ENCODE measurements at places on chromosomes 6 and 20.
A peak's percentile ranks its signal among the peaks of the same experiment; 100 is the strongest.

GRCh38 chr20:3472105-3472504, 1.3 kb downstream of the ATRN start:
- DNase-seq, result peak; percentile 34

DNA sequence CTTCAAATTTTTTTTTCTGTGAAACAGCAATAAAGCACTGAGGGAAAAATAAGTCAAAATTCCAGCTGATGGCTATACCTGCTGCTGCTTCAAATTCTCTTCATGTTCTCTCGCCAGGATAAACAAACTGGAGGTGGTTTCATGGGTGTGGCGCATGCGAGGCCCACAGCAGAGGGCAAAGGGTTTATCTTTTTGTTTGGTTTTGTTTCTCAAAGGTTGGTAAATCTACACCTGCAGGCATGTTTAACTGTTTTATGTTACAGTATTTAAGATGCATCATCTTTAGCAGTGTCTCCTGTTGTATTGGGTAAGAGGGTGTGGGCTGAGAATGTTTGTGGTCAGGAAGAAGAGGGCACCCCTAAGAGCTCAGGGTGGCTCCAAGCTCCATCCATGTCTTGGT, 342.2 kb downstream of the CDH26 start:
- no peak for DNase-seq

DNA sequence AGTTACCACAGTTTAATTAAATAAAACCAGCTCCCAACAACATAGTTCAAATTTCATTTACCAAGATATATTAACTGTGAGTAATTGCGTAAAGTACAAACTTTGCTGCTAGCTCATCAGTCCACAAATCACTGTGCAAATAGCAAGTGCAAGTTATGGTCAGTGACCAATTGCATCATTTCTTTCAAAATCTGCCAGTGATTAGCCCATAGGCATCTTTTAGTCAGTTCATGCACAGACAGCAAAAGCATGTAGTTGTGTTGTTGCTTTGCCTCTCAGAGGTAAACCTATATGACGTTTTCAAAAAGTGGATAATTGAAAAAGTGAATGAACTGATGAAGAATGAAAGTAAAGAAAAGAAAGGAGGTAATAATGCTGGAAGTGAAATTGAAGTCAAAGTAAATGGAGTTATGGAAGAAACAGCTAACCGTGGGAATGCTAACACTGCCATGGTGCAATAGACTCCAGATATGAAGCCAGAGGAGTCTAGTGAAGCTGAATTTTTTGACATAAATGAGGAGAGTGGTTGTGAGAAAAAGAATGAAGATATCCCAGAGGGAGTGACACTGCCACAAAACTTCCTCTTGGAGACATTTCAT, 36.5 kb downstream of the ENPP1 start:
- DNase-seq, result no peak

DNA sequence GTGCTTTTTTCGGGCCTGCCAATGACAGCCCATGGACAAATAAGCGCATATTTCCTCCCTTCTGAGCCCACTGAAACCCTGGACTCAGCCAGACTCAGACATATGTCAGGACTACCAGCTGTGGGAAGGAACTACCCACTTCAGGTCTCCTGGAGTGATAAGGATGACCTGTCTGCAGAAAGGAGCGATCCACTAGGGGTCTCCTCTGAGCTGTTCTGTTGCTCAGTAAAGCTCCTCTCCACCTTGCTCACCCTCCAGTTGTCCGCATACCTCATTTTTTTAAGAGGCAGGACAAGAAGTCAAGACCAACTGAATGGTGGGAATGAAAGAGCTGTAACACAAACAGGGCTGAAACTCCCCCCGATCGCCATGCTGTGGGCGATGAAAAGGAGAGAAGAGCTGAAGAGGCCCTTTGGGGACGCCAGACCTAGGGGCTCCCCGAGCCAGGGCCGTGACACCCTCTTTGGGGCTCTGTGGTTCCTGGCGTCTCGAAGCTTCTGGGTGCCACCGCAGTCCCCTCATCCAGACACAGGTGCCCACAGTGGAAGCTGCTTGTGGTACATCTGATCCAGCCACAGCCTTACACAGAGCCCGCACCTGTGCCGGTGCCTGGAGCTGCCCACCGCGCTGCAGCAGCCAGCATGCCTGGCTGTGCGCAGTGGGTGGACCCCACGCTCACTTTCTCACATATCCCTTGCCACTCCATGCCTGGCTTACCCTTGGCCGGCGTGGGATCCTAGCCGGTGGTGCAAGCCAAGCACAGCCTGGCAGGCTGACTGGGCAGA, 68.8 kb downstream of the EYS start:
- peak; percentile 39 for DNase-seq

DNA sequence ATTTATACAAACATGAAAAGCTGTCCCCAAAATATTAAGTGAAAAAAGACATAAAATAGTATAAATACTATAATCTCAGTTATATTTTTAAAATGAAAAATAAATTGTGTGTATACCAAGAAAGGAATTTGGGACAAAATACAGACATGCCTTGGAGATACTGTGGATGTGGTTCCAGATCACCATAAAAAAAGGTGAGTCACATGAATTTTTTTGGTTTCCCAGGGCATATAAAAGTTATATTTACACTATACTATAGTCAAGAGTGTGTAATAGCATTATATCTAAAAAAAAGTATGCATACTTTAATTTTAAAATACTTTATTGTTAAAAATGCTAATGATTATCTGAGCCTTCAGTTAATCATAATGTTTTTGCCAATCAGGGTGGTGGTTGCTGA, 17.4 kb upstream of the SDHAF4 start:
- DNase-seq, result no peak

DNA sequence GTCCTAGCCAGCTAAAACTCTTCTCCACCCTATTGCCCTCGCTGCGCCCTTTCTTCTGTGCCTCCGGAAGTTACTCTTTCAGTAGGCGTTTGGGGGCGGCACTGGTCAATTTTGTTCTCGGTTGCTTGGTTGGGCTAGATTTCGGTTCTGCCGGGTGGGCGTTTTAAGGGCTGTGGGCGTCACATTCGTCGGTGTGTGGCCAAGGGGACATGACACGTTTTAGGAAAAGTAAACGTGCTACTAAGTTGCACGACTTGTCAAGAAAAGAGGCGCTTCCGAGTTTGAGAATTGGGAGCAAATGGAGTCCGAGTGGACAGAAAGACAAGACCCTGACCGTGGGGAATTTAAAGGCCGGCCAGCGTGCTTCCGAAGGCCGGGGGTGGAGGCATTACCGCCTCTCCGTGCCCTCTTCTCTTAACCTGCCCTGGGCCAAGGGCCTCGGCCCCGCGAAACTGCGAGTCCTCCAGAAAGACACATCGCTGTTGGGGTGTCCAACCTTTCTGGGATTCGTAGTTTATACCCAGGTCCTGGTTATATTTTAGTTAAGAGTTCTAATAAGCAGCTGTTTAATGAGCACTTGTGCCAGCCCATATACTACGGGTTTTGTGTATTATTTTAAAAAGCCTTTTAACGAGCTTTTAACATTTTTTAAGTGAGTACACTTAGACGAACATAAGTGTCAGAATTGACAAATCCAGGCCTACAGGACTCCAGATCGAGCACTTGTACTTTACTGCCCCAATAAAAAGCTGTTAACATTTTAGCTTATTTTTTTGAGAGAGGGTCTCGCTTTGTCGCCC, 664 bp upstream of the BAG6 start:
- peak; percentile 97 for DNase-seq

GRCh38 chr6:30394139-30394538, 49.2 kb downstream of the RPP21 start:
- DNase-seq, result no peak

GRCh38 chr20:50845566-50846215, 50.8 kb downstream of the BCAS4 start:
- no peak for DNase-seq

DNA sequence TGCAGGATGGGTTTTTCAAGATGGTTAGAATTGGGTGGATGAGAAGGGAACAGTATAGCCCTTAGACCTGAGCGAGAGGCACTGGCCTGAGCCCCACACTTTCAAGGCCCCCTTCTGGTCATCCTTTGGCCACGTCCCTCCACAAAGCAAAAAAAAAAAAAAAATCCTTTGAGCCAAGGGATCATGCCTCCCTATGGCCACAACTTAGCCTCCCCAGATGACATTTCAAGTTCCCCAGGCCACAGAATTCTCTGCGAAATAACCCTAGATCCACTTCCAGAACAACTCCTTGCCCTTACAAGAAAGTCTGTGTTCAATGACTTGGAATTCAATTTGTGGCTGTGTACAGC, 30.4 kb downstream of the ELOVL2 start:
- no peak for DNase-seq

- no peak for DNase-seq
These were observed 34.4 kb upstream of the ARHGAP18 start for GRCh38 chr6:129744201-129744879.

- peak; percentile 27 for DNase-seq
These were observed 68.6 kb upstream of the FYN start for GRCh38 chr6:111941686-111942330.

DNA sequence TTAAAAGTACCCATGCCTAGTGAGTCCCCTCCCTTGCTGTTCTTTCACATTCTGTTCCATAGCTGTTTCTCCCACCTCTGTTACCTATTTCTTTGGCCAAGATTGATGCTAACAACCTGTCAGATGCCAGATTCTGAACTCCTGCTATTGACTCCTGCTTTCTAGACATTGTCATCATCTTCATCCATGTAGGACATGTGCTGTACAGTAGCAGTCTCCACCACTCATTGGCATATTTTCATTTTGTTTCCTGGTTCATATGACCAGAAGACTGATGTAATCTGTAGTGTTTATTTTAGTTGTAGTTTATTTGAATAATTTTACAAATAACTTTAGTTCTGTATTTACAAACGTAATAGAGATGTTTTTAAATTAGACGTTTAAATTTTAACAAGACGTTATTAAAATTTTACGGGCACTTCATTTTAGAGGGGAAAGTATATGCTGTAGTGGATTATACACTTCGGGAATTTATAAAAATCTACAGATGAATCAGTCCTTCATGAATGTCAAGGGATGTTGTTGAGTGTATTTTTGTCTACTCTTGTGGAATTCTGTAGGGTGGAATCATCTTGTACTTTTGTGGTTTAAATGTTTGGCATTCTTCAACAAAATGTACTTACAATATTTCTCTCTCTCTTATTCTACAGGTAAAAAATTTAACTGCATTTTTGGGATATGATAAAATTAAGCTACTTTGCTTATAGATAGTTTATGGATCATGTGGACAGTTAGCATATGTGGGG, 34.1 kb downstream of the TRMT11 start:
- DNase-seq, result no peak

DNA sequence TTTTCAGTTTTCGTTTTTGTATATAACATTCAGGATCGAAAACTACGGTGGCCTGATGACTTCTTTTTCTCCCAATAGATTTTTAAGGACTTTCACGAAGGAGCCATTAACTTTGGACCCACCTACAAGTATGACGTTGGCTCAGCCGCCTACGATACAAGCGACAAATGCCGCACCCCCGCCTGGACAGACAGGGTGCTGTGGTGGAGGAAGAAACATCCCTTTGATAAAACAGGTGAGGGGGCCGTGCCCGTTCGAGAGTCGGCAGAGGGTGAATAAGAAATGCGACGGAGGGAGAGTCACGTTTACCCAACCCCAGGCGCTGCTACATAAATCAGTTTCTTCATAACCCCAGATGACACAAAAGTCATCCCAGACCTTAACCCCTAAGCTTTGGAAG, 91.5 kb downstream of the SERAC1 start:
- no peak for DNase-seq

DNA sequence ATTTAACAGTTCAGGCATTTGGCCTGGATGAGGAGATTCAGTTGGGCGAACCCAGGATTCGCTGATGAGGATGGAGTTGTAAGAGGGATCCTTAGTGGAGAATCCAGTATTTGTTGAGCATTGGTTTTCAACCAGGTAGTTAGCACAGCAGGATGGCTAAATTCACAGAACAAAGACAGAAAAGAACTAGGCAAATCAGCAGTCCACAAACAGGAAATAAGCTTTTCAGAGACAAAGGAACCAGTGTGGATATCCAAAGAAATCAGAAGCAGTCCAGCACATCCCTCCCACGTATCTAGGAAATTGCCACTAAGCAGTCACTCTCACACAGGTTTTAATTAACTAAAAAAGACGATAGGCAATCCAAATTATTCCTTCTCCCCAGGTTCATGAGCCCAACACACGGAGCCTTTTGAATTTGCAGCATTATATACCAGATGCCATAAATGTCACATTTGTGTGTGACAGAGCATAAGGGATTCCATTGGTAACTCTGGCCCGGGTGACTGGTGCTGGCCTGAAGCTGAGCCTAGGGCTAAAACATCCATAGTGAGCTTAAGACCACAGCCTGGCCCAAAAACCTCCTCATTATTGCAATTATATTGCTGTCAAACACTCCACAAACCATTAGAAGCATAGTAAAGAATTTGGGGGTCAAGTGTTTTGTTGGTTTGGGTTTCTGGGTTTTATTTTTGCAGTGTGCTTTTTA, 131.5 kb downstream of the SOBP start:
- no peak for DNase-seq

Measured in NB4 (cell line).